A549 (cell line): ENCODE measurements at places on chromosomes 11 and 22. TPM values are rescaled to one million over a fixed set of nuclear protein-coding genes. Genes with fewer than 3 reads are reported as not detected.

The TRIM66 gene
- 2.5 to 3.3 TPM (median 3.0 TPM) in 3 replicates for polyA plus RNA-seq

The BIRC3 gene
- polyA plus RNA-seq: 10.6 to 27.4 TPM (median 11.3 TPM) in 3 replicates

The MED19 gene
- 22.5 to 23.5 TPM (median 23.3 TPM) in 3 replicates for polyA plus RNA-seq

The ADAMTS15 gene
- polyA plus RNA-seq: 3.4 to 4.3 TPM (median 4.0 TPM) in 3 replicates

The GPHA2 gene
- not detected in 3 replicates for polyA plus RNA-seq

The HEPN1 gene
- not detected in 3 replicates for polyA plus RNA-seq

The C11orf16 gene
- not detected in 3 replicates for polyA plus RNA-seq

The RAC2 gene
- polyA plus RNA-seq: 0.05 to 0.07 TPM (median 0.05 TPM) in 3 replicates

The DDIAS gene
- 14.7 to 19.6 TPM (median 16.1 TPM) in 3 replicates for polyA plus RNA-seq

- DNase-seq: peak; percentile 63
Measured at GRCh38 chr11:44978961-44979331, 28.3 kb upstream of the TP53I11 start.

- DNase-seq: no peak
Measured at GRCh38 chr11:10002221-10002620, 291.8 kb downstream of the SBF2 start.

DNA sequence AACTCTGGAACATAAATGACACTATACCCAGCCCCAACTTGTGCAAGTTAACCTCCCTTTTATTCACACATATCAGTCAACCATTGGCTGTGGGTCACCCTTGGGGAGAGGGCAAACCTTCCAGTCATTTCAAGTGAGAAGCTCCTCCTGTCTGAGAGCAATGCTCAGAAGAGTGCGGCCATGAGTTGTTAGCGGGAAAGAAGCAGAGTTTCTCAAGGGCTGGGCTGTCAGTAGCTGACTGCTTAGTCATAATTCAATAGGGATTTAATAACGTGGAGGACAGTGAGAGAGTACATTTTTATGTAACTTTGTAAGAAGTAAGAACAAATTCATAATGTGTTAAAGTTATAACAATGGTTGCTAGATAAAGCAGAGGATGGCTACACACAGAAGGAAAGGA, 5.1 kb downstream of the PATE2 start:
- DNase-seq: no peak

DNA sequence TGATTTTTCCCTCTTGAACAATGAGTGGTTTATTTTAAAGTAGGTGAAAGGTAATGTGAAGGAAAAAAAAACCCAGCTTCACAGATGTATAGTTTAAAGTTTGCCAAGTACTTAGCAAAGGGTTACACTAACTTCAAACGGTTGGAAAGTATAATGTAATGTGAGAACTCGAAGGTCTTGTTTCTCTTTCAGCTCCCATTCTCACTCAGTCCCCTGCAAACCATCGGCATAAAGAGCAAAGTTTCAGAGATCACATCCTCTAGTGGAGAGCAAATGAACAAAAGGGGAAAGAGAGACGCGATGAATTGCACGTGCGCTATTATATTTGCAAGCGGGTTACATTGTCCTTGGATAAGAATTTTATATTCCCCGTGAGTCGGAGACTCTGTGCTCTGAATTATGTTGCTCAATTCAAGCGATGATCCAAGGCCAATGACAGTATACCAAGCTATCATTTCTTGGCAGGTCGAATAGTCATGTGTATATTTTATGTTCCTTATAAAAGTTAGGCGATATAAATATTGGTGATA, 37.6 kb upstream of the BIRC3 start:
- peak; percentile 9 for DNase-seq

GRCh38 chr11:8207080-8208000, 38.5 kb upstream of the RIC3 start:
- no peak for DNase-seq

DNA sequence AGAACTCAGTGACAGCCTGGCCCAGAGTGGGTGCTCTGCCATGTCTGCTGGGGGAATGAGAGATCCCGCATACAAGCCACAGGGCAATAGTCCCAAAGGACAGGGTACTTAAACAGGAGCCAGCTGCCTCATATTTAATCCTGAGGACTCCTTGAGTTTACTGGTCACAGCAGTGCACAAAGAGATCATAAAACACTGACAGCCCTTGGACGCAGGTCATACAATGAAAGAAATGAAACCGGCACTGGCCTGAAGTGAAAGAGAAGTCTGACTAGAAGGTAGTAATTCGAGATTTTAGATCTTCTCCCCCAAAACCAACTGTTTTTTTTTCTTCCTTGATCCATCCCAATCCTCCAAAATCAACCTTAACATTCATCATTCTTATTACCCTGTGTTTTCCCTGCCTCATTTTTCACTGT, 299.8 kb upstream of the SYN3 start:
- DNase-seq: no peak

DNA sequence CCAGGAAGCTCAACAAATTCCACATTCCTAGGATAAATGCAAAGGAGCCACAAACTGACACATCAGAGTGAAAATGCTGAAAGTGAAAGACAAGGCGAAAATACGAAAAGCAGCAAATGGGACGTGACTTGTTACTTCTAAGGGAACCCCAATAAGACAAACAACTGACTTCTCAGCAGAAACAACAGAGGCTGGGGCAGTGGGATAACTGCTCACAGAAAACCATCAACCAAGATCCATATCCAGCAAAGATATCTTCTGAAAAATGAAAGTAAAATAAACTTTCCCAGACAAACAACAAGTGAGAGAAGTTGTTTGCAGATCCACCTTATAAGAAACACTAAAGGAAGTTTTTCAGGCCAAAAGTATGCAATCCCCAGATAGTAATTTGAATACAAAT, 72.1 kb downstream of the DGCR2 start:
- no peak for DNase-seq

GRCh38 chr11:113189909-113190667, 124.3 kb upstream of the TTC12 start:
- peak; percentile 7 for DNase-seq

DNA sequence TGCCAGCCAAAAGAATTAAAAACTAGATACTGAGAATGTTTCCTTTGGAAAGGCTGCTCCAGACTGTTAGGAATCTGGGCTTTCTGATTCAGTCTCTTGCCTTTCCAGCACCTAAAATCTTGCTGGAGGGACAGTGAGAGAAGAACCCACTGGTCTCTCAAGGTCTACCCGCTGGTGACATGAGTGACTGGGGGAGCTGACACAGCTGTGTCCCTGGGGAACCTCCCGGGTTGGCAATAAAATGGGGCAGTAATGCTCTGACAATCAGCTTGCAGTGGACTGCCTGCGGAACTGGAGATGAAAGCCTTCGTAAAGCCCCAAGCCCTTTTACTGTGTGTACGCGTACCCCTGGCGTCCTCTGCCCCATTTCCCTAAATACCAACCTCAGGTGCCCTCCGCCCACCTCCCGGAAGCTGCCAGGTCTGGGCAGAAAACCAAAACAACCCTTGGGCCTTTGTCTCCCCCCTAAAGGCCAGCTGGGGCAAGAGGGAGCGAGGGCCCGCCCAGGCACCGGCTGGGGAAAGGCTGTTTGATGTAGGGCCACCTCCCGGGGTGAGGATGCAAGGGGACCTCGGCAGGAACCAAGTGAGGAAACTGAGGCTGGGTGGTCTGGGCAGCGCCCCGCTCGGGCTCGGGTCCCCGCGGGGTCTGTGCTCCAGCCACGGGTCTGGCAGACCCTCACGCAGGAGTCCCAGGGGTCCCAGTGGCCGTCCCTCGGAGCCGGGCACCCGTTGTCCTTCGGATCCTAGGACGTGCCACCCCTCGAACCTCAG, 741 bp downstream of the CARS1 start:
- no peak for DNase-seq

- no peak for DNase-seq
Measured at GRCh38 chr11:6489306-6489705, 7.8 kb upstream of the DNHD1 start.

DNA sequence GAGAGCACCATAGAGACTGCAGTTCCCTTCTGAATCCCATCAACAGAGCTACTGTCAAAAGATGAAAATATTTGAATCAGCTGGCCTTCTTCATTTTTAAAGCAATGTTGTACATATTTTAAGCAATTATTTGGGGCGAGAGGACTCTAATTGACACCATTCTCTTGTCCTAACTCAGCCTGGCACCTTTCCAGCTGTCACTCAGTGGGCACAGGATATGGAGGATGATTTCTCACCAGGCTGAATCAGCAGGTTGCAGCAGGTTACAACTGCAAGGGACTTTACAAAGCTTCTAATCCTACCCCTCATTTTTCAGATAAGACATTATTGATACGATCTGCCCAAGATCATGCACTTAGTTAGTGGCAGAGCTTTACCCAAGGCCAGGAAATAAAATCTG, 11.9 kb upstream of the WT1 start:
- DNase-seq: no peak

- DNase-seq: peak; percentile 16
Measured at GRCh38 chr22:24325105-24325757, 54.6 kb downstream of the SPECC1L start.

GRCh38 chr11:34431979-34432378, 6.8 kb upstream of the CAT start:
- no peak for DNase-seq

DNA sequence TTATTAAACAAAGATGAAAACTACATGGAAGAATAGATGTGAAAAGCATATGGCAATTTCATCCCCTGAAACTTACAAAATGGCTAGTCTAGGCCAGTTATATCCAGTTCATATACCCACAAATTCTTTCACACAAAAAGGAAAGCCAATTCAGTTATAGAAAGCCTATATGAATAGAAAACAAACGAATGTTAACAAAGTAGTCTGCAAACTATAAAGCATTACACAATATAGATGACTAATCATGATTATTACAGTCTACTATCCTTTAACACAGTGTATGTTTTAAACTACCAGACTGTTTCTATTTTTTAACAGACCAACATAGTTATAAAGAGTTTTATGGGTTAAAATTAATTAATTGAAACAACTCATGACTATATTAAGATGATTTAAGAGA, 12.1 kb downstream of the DCUN1D5 start:
- DNase-seq: no peak

- no peak for DNase-seq
Measured at GRCh38 chr11:75531325-75531724, 5.6 kb upstream of the GDPD5 start.

DNA sequence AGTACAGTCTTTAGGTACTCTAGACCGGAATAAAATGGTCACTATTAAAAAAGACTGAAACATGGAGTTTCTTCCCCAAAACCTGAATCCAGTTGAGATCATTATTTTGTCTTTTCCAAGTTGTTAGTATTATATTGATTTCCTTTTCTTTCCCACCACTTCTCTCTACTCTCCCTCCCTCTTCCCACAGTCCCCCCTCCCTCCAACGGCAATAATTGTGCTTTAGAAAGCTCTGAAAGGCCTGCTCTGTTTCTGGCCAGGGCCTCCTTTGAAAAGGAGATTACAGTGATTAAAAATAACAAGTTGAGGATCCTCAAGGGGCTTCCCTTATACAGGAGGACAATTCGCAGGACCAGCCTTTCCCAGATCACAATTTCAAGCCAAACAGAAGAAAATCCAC, 3.5 kb downstream of the SPON1 start:
- DNase-seq: no peak

- peak; percentile 24 for DNase-seq
Measured at GRCh38 chr11:28343304-28344233, 235.4 kb downstream of the METTL15 start.

GRCh38 chr22:31344578-31345330, 1.4 kb downstream of the PATZ1 start:
- no peak for DNase-seq

GRCh38 chr11:122853971-122854446, 15.7 kb downstream of the CRTAM start:
- peak; percentile 65 for DNase-seq

DNA sequence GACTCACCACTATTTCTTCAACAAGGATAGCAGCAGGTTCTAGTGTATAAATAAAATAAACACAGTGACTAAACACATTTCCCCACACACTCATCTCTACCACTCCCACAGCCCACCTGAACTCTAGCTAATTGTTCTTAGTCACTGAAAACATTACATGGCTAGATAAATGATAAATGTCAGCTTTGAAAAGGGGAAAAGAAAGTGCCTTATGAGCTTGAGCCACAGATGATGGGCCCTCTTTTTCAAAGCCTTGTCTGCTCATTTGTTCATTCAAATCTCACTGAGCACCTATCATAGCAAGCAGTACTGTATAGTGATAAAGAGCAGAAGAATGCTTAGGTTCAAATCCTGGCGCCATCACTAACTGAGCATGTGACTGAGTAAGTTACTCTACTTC, 58.3 kb downstream of the SIK3 start:
- no peak for DNase-seq
